ENCODE measurements at places on chromosomes 5 and 9.

DNA sequence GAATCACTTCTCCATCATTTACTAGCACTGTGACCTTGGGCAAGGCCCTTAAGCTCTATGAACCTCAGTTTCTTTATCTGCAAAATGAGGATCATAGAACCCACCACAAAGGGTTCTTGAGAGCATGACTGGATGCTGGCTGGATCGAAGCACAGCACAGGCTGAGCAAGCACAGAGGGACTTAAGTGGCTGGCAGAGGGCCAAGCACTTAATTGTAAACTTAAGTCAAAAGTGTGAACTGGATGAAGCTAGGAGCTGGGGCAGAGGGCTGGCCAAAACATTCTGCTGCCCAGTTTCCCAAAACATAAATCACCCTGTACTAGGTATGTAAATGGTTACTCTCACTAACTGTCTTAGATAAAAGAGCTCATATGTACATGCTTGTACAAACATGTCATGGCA is 112.3 kb upstream of the WWC1 start:
- DNase-seq, result no peak

- no peak for DNase-seq
Measured at GRCh38 chr9:36551910-36552309, 20.8 kb upstream of the MELK start.

- no peak for DNase-seq
Measured at GRCh38 chr9:125296843-125297372, 35.3 kb downstream of the GAPVD1 start.

DNA sequence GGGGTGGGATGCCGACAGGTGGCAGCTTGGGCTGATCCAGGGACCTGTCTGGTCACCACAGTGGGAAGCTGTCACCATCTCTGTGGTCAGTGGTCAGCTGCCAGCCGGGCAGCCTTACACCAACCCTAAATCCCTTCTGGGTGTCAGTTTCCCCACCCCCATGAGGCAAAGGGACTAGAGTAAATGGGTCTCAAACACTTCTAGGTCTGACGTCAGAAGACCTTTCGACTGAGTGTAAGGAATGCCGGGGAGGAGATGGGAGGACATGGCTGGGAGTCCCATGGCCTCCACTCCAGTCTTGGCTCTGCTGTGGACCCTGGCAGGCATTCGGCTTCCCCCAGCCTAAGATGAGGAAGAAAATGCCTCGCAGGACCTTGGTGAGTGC is 40.3 kb upstream of the SLC25A51 start:
- no peak for DNase-seq

- DNase-seq, result no peak
Measured at GRCh38 chr5:148615644-148616275, 38.6 kb downstream of the HTR4 start.

DNA sequence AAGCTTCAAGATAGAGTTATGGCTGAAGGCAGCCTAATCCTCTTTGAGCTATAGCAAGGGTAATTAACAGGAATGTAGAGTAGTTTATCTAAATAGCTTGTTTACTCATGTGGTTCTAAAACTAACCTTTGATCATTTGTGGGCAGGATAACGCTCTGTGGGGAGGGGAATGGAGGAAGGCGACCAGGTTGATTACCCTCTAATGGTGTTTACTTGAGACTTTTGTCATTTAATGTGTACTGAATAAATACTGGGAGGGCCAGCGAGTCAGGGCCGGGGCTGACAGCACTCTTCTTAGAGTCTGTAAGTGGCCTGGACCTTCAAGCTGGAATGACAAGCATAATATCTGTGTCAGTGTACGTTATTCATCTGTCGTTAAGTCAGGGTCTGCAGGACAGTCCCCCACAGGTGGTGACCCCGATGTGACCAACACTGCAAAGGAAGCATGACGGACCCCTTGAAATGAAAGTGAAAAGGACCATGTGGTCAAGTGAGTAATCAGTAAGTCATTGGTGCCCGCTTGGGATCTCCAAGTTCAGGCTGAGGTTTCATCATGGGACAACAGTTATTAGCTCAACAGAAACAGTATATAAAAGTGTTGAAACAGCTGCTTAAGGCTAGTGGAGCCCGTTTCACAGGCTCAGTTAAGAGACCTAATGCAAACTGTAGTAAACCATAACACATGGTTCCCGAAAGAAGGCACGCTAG is 162.6 kb downstream of the CPLANE1 start:
- no peak for DNase-seq

DNA sequence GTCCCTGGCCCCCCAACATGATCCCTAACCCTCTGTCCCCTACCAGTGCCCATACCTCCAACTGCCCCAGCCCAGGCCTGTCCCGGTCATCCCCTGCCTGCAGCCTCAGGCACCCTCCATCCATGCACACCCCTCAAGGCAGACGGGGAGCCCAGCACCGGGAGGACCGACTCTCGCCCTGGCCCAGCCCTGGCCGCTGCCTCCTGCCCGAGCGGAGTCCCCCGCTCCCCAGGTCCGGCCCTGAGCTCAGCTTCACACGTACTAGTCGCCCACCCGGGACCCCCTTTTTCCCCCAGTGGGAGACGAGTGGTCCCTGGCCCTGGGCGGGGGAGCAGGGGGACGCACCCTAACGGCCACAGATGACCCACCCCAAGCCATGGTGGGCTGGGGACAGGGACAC is 49.0 kb upstream of the UBAC1 start:
- no peak for DNase-seq

- DNase-seq, result no peak
Measured at GRCh38 chr9:93681269-93682154, 105.1 kb downstream of the PHF2 start.

DNA sequence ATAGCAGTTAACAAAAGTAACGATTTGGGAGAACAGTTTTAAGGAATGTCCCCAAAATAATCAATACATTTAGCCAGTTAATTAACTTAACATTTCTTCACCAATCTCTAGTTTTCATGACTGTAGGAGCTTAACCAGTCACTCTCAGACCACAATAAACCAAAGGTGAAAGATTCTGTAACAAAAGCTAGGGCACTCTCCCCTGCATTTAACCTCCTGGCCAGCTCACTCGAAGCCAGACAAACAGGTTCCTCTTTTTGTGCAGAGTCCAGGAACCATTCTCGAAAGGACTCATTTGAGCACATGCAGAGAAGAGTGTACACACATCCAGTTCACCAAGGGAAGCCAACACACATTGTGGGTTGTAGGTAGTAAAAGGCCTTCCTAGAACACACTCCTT is 6.5 kb downstream of the IL7R start:
- DNase-seq, result no peak

DNA sequence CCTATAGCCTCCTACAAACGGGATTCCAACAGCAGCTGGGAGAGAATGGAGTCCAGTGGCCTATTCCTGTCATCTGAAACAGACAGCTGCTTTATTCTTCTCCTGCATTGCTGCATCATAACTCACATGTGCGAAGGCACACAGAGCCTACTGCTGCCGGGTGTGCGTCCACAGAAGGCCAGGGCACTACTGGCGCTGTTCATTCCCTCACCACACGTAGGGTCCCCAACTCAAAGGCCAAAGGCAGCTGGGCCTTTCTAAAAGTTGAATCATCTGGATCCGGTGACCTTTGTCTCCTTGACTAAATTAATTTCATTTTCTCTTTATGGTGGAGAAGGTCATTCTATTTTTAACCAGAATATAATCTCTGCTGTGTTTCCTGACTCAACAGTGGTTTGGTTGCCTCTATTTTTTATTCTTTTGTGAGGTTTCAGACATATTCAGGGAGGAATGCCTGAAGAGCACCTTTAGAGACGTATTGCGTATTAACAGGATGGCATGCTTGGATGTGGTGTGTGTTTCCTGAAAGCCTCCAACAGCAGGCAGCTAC is 10.8 kb upstream of the SPATA24 start:
- DNase-seq, result no peak

DNA sequence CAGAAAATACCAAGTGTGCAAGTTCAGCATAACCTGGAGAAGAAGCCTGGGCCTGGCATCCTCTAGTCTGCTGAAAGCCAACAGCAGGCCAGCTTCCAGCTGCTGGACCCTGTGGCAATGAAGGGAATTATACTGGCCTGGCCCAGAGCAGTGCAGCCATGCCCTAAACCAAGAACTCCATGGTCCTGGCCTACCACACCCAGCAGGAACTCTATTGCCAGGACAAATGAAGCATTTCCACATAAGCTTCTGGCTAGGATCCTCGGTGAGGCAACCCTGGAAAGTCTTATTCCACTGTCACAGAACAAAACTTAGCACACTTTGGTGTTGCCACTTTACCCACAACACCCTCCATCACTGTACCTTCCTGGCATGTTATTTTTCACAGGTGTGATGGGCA is 35.5 kb downstream of the CDK5RAP2 start:
- no peak for DNase-seq

GRCh38 chr5:81826128-81826527 is 75.2 kb upstream of the SSBP2 start:
- DNase-seq, result no peak

GRCh38 chr5:176573564-176574296 is 24.6 kb downstream of the CDHR2 start:
- peak; percentile 79 for DNase-seq

DNA sequence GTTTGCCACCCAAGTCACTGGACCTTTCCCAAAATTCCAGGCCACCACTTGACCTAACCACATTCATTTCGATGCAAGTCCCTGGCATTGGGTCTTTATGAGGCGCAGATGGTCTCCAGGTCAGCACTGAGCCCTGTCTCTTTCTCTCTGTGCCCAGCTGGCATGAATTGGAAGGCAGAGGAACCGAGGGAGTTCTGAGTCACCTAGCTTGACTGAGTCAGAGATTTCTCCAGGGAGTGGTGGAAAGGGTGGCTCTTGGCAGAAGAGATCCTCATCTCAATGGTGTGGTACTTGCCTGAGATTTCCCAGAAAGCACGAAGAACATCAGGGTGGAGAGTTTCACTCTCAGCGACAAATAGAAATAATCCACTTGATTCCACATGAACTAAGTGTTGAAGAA is 43.8 kb downstream of the WDR36 start:
- DNase-seq, result no peak

DNA sequence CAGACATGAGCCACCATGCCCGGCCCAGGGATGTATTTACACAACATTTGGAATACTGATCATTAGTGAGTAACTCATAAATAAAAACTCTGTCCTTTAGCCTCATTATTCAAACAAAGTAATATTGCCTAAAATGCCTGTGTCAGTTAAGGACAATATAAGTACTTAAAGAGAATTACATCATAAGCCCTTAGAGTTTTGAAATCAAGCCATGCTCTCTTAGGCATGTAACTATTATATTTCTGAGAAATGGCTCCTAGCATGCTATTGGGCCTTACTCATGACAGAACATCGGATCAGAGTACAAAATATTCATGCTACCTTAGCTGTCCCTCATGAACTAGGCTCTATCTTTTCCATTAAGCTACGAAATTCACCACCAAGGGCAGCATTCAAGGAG is 309.3 kb downstream of the CHSY3 start:
- no peak for DNase-seq

- no peak for DNase-seq
Measured at GRCh38 chr5:3709068-3709716, 113.6 kb downstream of the IRX1 start.

- DNase-seq, result no peak
Measured at GRCh38 chr5:68424799-68425537, 209.4 kb downstream of the PIK3R1 start.

- DNase-seq, result no peak
Measured at GRCh38 chr9:83957248-83957513, 22.8 kb downstream of the HNRNPK start.

DNA sequence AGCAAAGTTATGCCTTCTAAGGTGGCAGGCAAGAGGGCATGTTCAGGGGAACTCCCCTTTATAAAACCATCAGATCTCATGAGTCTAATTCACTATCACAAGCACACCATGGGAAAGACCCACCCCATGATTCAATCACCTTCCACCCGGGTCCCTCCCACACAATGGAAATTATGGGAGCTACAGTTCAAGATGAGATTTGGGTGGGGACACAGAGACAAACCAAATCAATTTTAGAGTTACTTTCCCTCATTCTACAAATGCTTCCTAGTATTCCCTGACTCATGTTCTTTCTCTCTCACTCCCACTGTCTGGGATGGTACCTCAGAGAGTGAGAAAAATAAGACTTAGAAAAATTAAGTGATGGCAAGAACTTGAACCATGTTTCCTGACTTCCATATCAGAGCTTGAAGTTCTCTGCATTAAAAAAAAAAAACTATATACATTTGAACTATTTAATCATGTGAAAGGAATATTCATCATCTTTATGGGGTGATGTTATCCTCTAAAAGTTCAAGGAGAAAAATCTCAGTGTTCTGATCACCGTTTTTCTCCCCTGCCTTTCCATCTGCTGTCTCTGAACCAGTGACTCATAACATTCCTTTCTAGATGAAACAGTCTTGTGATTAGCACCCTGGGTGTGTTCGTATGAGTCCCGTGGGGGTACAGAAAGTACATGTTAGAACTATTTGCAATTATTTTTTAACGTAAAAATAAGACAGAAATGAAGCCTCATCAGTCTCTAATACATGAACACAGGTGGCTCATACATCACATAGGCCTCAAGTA is 282.9 kb downstream of the SLF1 start:
- no peak for DNase-seq

DNA sequence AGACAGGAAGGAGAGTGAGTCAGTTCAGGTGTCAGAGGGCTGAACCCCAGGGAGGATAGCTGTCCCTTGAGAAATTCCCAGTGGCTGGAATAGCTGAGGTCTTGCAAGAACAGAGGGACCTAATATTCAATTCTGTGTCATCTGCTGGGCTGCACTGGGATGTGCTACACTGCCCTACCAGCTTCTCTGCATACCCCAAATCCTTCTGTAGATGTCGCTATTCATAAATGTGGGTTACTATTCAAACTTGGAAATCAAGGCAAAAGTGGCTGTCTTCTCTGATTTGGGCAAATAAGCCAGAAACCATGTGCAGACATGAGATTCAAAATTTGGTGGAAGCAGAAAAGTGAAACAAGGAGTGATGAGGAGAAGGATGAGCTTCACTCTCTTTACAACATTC is 16.3 kb downstream of the TNFSF8 start:
- DNase-seq, result no peak

GRCh38 chr9:89430995-89431394 is 66.9 kb downstream of the SEMA4D start:
- no peak for DNase-seq

DNA sequence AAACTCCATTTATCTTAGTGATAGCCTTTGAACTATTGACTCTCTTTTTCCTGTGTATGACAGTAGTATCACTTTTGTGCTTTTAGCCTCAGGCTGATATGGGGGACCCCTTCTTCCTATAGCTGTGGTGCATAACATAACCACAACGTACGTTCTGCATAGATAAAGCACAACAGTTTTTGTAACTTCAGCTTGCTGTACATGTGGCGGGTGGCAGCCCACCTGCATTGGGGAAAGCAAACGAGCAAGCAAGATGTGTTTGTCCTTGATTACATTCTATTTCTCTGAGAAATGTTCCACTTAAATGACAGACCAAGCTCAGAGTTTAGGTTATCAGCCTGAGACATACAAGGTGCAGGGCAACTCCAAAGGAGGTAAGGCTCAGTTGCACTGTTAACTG is 309.4 kb downstream of the KDM4C start:
- no peak for DNase-seq

- DNase-seq, result peak; percentile 41
Measured at GRCh38 chr5:55903121-55903701, 52.1 kb downstream of the IL31RA start.

Measured in T-helper 9 cell (primary cell).